ENCODE measurements at places on chromosomes 5 and 9.

DNA sequence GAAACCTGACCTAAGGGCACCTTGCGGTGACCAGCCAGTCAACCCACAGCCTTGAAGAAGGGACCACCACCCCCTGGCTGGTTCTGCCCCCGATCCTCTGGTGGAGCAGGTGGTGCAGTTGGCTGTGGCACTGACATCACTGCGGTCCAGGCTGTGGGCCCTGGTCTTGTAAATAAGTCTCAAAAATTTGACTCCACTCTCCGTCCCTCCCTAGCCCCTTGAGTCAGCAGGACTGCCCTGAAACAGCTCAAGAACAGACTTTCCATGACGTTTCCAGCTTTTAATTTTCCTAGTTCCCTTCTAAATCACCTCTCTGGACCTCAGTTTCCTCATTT, 134.8 kb upstream of the BOD1 start:
- DNase-seq: no peak

- no peak for DNase-seq
Measured at GRCh38 chr9:127319366-127320114, 55.0 kb downstream of the GARNL3 start.

DNA sequence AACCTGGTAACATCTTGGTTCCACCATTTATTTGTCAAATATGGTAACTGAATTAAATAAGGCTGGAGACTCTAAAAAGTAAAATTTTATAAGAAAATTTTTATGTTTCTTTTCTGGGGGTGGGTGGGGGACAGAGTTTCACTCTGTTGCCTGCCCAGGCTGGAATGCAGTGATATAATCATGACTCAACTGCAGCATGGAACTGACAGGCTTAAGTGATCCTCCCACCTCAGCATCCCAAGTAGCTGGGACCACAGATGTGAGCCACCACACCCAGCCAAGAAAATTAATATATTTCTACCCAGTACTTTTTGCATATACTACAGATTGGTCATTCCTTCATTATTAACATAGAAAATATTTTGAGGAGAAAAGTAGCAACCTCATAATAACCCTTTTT, 216.9 kb downstream of the DEPDC1B start:
- no peak for DNase-seq

DNA sequence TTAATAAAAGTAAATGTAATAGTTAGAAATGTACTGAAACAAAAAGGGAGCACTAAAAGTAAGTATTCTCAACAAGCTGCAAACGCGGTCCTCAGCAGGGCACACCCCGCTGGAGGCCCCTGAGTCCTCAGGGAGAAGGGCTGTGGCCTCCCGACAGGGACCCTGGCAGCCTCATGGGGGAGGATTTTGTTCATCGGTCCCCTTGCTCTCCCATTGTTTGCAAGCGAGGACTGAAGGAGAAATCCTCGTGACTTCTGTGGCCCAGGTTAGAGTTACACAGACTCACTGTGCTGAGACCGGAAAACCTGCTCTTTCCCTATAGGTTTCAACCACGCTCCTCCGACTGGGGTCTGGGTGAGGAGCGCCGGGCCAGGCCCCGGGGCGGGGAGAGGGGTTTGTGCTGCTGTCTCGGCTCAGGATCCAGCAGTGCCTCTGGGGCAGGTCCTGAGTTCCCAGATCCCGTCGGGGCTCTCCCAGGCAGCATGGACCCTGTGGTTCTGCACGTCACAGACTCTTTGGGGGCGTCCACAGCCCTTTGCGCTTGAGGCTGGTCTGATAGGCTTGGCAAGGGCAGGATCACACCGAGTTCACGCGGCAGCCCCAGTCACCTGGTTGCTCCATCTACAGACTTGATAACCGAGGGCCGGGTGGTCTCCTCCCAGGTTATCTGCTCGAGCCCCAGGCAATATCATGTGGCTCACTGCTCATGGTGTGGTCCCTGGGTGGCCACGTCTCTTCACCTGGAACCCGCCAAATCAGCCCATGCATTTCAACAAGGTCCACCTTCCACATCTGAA, 38.8 kb downstream of the MRPL36 start:
- no peak for DNase-seq

DNA sequence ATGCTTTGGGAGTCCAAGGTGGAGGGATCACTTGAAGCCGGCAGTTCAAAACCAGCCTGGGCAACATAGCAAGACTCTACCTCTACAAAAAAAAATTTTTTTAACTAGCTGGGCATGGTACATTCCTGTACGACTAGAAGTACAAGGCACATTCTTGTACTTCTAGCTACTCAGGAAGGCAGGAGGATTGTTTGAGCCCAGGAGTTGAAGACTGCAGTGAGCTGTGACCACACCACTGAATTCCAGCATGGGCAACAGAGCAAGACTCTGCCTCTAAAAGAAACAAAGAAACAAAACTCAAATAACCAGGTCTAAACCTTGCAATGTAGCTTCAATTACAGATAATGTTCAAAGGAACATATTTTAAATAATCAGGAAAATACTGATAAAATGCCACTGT, 56.2 kb downstream of the SSBP2 start:
- no peak for DNase-seq

DNA sequence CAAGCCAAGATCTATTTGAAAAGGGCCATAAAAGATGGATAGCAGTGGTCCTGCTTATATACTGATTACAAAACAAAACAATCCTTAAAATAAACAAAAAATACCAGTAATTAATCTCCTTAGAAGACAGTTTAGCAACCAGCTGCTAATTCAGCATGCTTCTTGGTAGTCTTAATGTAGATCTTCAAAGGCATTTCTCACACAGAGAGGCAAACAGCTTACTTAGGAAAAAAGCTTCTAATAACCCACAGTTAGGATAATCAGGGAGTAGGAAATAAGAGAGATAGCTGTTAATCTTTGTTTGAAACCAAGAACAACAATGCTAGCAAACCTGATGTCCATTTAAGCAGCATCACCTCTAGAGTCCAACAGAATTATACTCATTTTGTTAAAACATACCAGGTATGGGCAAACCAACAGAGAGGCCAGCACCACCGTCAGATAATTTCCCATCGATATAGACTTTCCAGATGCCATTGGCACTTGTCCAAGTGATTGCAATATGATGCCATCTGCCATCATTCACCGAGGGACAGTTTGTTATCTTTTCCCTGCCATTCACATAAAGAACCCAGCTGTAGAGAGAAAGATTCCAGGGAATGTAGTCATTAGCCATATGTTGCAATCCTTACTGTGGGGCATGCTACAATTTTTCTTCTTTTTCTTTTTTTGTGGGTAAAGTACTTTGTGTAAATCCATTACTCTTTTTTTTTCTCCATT, 105.6 kb upstream of the TXNDC8 start:
- no peak for DNase-seq

DNA sequence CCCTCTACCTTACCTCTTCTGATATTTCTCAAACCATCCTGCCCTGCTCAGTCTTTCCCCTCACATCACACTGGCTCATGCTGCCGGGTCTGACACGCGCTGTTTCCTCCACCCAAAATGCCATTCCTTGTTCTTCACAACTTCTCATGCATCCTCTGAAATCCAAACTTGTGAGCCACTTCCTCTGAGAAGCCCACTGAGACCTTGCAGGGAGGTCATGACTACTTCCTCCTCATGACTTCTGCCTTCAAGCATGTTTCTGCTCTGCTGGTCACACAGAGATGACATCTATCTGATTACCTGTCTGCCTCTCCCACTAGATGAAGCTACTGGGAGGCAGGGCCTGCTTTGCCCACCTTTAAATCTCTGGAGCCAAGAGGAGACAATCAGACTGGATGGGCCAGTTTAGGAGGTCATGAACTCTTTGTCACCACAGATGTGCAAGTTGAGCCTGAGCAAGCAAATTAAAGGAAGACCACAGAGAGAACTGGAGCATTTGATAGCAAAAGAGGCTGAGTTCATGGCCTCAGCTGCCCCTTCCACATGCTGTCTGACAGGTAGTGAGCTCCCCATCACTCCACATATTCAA, 119.8 kb upstream of the TBC1D2 start:
- DNase-seq: no peak

DNA sequence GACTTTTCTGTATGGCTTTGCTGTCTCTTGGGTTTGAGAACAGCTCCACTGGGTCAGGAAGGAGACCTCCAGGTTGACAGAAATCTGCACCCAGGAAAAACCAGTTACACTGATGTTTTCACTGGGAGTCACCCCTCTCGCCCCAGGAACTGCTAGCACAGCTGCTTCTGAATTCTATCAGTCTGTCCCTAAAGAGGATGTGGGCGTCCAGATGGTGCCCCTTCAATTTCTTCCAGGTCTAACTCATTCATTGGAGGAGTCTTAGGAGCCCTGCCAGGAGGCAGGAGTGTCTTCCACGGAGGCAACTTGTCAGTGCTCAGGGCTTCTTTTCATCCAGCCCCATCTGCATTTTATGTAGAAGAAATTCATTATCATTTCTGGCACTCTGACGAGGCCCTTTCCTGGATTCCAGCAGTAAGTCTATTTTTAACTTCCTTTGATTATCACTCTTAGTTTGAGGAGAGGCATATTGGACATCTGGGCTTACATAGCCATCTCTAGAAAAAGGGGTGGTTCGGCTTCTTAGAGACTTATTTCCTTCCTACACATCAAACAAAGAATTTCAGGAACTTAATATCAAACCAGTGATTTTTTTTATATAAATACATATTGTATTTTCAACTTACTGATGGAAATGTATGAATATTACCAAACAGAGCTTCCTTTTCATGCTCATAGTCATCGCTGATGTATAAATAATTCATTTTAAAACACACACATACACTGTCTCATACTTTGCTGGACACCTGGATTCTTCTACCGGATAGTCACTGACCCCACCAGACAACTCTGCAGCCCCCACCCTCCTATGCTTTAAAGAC, 148.8 kb downstream of the IRX2 start:
- DNase-seq: no peak

- DNase-seq: no peak
Measured at GRCh38 chr5:93721071-93721470, 20.3 kb downstream of the POU5F2 start.

- DNase-seq: no peak
Measured at GRCh38 chr9:15300218-15300617, 6.8 kb downstream of the TTC39B start.

- DNase-seq: no peak
Measured at GRCh38 chr9:123231421-123231820, 37.0 kb downstream of the STRBP start.

GRCh38 chr9:101114317-101114716, 85.8 kb downstream of the PLPPR1 start:
- no peak for DNase-seq

DNA sequence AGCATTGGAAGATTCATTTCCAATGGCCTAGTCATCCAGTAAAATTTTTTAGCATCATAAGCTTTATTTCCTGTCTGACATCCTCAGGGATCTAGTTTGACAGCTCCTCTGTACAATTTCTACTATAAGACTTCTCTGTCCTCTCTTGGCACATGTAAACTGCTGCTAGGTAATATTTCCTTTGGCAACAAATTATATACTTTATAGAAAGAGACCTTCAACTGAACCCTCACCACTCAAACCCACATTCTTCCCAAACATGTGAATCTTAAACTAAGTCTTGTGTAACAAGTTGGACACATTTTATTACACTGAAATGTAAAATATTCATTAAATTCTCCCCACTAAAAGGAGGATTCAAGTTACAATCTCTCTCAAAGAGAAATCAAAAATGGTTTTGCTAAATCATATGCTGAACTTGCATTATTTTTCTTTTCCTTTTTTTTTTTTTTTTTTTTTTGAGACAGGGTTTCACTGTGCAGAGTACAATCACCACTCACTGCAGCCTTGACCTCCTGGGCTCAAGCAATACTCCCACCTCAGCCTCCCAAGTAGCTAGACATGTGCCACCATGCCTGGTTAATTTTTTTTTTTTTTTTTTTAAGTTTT, 36.9 kb downstream of the SCAI start:
- DNase-seq: no peak

GRCh38 chr5:36269478-36269877, 27.8 kb upstream of the NADK2 start:
- no peak for DNase-seq

DNA sequence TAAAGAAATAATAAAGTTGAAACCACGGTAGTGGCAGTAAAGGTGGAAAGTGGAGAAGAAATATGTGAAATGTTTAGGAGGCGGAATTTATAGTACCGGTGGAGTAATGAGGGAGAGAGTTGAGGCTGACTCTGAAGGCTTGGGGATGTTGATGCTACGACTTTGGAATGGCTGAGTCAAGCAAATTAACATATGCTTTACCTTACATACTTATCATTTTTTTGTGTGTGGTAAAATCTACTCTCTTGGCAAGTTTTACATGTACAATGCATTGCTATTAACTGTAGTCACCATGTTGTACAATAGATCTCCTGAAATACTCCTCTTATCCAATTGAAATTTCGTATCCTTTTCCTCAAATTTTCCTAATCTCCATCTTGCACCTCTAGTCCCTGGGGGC, 179.0 kb downstream of the TAF11L14 start:
- DNase-seq: no peak

- DNase-seq: no peak
Measured at GRCh38 chr5:141762790-141763368, 80.8 kb upstream of the ARAP3 start.

DNA sequence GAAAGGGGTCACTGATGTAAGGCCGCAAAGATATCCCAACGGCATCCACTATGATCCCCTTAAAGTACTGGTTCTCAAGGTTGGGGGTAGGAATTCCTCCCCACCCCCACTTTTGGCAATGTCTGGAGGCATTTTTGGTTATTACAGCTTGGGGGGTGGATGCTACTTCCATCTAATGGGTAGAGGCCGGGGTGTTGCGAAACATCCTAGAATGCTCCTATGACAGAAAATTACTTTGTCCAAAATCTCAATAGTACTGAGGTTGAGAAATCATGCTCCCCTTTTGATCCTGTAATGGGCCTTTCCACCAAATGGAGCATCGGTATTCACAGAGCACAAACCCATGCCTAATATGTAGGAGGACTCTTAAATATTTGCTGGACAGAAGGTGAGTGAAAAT, 20.8 kb upstream of the TCERG1 start:
- no peak for DNase-seq

GRCh38 chr5:1349246-1349645, 4.3 kb upstream of the CLPTM1L start:
- no peak for DNase-seq

GRCh38 chr5:135051872-135052271, 17.8 kb upstream of the PITX1 start:
- no peak for DNase-seq

- DNase-seq: no peak
Measured at GRCh38 chr5:145462525-145462924, 372.6 kb downstream of the PRELID2 start.

- peak; percentile 19 for DNase-seq
Measured at GRCh38 chr5:128537221-128537999, 635 bp downstream of the FBN2 start.

GRCh38 chr9:134526584-134527477, 114.8 kb upstream of the COL5A1 start:
- no peak for DNase-seq

DNA sequence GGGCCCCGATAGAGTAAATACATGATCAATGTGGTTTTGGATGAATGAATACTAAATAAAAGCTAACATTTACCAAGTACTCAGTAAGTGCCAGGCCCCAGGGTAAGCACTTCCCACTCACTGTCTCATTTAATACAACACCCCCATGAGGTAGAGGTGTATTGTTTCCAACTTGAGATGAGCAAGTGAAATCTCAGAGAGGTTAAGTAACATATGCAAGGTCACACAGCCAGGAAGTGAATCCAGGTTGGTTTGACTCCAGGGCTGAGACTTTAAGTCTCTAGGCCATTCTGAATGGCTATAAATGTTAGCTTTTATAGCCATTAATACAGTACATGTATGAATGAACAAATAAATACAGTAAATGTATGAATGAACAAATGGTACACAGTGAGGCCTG, 39.4 kb downstream of the LHX2 start:
- DNase-seq: no peak

All from tibial nerve (tissue), 4 donors.